NCI-H1417 treated with DMSO at 0.1 percent for 48 hours (cell line): ENCODE measurements at places on chromosomes 5 and 9.

- DNase-seq: no peak
Measured at GRCh38 chr5:132865668-132866341, 464 bp downstream of the GDF9 start.

- DNase-seq: no peak
Measured at GRCh38 chr5:151741678-151742423, 16.6 kb downstream of the ATOX1 start.

DNA sequence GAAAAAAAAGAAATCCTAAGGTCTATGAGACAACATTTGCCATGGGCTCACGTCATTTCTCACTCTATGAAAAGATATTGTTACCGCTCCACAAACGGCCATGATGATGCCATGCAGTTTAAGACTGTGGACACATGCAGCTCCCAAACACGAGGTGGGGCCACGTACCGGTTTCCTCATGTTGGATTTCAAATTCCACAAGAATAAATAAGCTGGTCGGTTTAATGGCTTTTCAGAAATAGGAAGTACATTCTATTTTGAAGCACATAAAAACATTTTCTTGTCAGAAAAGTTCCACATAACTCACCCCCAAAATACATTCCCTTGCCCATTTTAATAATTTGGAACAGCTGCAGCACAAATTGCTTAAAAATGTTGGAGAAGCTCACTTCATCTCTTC, 130.6 kb downstream of the MYO10 start:
- DNase-seq: no peak

GRCh38 chr5:109857405-109858031, 167.8 kb downstream of the MAN2A1 start:
- DNase-seq: peak; percentile 46

GRCh38 chr5:39249564-39250274, 30.4 kb upstream of the FYB1 start:
- DNase-seq: no peak

DNA sequence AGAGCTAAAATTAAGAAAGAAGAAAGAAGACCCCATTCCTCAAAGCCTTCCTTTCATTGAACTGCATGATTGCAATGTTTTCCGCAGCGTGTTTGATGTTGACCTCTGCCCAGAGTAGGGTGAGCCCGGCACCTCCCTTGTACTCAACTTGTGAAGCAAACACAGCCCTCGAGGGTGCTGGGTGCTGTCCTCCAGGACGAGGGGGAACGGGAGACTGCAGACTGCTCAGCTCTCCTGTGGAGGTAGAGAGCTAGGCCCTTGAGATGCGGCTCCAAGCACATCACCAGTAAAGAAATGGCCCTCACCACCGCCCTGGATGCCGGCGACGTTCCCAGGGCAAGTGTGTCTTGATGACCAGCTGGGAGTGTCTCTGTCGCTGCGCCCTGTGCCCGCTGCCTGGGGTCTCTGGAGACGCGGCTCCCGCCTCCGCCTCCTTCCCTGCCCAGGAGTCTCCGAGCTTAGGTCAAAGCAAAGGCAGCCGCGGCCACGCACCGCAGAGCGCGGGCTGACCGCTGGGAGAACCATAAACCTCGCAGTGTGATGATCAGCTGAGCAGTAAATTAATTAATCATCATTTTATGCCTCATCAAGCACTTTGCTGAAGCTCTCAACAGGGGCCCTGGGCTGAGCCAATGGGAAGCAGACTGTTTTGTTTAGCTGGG, 108.7 kb downstream of the IRX2 start:
- no peak for DNase-seq

DNA sequence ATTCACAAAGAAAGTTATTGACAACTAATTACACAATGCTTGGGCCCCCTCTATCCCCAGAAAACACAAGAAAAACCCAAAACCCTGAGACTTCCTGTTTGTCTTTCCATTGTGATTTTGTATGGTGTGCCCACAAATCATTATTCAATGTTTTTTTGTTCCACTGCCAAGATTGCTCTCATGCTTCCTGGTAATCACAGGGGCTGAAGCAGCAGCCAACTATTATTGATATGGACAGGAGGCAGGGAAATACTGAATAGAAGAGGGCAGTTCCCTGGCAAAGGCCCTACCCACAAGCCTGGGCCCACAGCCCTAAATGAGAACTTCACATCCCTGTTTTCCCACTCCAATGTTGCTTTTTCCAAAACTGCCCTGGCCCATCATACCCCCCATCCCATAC, 21.5 kb upstream of the RFK start:
- DNase-seq: no peak

- no peak for DNase-seq
Measured at GRCh38 chr9:4937446-4937845, 47.6 kb upstream of the JAK2 start.

DNA sequence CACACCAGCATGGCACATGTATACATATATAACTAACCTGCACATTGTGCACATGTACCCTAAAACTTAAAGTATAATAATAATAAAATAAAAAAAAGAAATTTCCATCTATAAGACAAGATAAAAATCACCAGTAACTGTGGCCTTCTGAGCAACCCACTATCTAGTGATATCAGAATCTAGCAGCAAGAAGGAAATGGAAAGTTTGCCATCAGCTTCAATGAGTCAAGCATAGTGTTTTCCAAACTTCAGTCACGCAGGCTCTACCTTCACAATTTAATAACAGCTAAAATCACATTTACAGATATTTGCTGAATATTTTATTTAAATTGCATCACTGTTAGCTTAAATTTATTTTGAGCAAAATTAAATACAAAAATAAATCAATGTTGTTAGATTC, 345.3 kb upstream of the CD180 start:
- DNase-seq: no peak

DNA sequence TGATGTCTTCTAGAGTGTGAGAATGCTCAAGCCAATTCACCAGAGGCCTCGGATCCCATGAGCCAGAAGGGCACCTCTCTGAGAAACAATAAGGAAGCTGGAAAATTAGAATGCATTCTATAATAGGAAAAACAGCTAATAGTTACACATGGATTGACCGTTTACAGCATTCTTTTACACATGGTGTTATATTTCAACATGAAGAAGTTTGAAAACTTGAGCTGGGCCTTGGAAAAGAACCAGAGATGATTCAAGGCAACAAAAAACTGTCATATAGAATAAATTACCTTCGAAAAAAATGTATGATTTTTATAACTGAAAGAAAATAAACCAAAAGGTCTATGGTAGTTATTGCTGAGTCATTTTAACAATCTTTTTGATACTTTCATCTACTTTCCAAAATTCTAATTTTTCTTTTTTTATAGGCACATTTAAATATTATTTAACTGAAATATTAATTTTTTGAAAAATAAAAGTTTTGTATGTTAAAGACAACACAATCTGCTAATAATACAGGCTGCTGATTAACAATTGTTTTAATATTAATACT, 6.2 kb downstream of the SH3TC2 start:
- no peak for DNase-seq

- no peak for DNase-seq
Measured at GRCh38 chr5:10521466-10522223, 42.2 kb upstream of the ANKRD33B start.

DNA sequence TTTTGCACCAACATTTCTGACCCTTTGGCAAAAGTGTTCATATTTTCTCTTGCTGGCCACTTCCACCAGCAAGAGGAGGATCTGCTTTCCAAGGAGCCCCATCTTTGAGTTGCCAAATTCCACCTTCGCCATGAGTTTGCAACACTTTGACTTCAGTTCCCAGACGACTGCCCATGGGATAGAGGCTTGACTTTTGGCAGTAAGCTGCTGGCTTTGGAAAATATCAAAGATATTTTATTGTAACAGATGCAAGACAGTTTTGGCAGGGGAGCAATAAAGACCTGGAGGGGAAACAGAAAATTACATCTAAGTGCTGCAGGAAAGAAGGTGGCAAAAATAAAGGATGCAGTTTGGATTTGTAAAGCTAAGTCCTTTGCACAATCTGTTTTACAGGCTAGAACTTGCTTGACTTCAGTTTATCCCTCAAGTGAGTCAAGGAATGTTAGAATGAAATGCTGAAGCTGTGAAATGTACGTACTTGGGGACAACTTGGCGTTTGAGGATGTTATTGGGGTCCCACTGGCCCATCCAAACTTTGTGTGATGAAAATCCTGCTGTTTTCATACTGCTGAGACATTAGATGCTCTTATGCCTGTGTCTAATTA, 232.9 kb downstream of the GOLPH3 start:
- no peak for DNase-seq

GRCh38 chr9:120904978-120905301, 21.7 kb downstream of the TRAF1 start:
- DNase-seq: no peak

GRCh38 chr5:143011585-143011984, 241.4 kb downstream of the ARHGAP26 start:
- DNase-seq: no peak

- no peak for DNase-seq
Measured at GRCh38 chr9:18682907-18683306, 209.0 kb downstream of the ADAMTSL1 start.

DNA sequence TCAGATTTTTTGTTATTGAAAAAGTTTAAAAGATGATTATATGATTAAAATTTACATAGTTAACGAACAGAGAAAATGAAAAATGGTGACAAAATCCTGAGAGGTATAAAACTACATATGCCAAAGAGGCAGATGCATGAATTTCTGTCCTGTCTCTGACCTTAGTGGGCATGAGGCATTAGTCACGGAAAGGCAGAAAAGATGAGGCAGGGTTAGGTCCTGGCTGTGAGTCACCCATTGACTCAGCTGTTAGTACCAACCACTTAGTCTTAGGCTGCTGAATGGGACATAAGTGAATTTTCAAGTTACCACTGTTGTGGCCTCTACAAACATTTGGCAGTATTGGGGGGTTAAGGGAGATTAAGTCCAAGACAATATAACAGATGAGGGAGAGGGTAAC, 33.1 kb downstream of the RASA1 start:
- no peak for DNase-seq

DNA sequence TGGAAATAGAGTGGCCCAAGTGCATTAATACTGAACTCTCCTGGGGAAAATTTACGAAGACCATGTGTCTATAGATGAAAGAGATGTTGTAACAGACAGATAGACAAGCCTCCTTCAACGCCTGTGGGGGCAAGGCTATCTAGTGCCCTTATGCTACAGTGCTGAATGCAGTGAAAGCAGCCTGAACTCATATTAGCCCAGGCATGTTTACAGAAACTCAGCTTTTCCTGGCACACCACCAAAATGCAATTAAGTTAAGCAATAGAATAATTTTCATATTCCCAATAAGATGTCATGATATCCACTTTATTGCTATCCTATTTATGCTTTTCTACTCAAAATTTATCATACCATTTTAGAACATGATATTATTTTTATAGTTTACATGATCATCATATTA, 277.0 kb downstream of the DIRAS2 start:
- no peak for DNase-seq

DNA sequence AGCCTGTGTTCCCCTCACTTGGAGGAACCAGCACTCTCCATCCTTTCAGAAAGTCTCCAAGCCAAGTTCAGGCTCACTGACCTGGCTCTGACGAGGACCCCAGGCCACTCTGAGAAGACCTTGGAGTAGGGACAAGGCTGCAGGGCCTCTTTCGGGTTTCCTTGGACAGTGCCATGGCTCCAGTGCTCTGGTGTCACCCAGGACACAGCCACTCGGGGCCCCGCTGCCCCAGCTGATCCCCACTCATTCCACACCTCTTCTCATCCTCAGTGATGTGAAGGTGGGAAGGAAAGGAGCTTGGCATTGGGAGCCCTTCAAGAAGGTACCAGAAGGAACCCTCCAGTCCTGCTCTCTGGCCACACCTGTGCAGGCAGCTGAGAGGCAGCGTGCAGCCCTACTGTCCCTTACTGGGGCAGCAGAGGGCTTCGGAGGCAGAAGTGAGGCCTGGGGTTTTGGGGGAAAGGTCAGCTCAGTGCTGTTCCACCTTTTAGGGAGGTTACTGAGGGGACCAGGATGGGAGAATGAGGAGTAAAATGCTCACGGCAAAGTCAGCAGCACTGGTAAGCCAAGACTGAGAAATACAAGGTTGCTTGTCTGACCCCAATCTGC, 4.7 kb upstream of the NUP214 start:
- no peak for DNase-seq

GRCh38 chr5:26761446-26761845, 276.9 kb downstream of the CDH9 start:
- no peak for DNase-seq

DNA sequence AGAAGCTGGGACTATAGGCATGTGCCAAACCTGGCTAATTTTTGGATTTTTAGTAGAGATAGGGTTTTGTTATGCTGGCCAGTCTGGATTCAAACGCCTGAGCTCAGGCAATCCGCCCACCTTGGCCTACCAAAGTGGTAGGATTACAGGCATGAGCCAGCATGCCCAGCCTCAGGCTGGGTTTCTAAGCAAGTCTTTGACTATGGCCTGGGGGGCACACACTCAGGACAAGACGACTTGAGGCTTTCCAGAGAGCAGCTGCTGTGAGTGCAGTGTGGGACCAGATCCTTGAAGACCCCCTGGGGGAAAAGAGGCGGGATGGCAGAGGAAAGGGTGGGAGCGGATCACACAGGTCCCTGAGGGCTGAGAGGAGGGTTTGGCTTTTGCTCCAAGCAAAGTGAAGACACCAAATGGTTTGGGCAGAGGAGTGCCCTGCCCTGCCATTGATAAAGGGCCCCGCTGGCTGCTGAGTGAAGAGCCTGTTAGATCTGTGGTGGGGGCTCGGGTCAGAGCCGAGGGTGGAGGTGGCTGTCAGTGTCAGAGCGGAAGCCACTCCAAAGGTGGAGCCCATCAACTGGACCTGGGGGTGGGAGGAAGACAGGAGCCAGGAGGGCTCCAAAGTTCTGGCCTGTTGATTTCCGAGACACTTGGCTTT, 46.8 kb upstream of the FUBP3 start:
- no peak for DNase-seq

GRCh38 chr9:11352612-11353011, 739.8 kb upstream of the PTPRD start:
- no peak for DNase-seq

- DNase-seq: no peak
Measured at GRCh38 chr9:72858089-72858912, 94.6 kb downstream of the ALDH1A1 start.
